ENCODE measurements at places on chromosomes 12 and 14.

GRCh38 chr12:53956251-53956887 is 1.7 kb downstream of the HOXC12 start:
- DNase-seq: no peak

GRCh38 chr14:36652542-36653201 is 9.0 kb upstream of the PAX9 start:
- DNase-seq: no peak

- DNase-seq: no peak
These were observed 253.7 kb downstream of the SNAPC1 start for GRCh38 chr14:62015945-62016344.

- DNase-seq: no peak
These were observed at the start of gene GALNT16 for GRCh38 chr14:69259527-69260189. GALNT16 (plus strand) TSS chr14:69260158; CDS start chr14:69260291, 133 bp downstream.

- DNase-seq: no peak
These were observed 63.8 kb downstream of the TNFAIP2 start for GRCh38 chr14:103186909-103187586.

DNA sequence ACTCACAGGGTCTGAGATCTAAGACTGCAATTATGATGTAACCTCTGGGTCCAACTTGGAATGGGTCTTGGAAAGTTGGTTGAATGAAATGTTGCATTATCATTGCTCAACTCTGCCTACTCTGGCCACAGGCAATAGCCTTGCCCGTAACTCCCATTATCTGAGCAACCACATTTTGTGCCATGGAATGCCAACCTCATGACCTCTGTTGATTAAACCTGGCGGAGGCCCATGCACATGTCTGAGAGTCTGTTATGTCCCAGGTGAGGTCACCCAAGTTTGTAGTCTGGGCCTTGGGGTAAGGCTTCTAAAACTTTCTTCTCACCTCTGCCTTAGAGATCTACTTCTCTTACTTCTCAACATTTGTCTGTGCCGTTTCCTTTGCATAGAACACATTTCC is 140.9 kb downstream of the TBX5 start:
- DNase-seq: no peak

GRCh38 chr14:21543963-21544362 is 17.8 kb upstream of the SALL2 start:
- DNase-seq: no peak

DNA sequence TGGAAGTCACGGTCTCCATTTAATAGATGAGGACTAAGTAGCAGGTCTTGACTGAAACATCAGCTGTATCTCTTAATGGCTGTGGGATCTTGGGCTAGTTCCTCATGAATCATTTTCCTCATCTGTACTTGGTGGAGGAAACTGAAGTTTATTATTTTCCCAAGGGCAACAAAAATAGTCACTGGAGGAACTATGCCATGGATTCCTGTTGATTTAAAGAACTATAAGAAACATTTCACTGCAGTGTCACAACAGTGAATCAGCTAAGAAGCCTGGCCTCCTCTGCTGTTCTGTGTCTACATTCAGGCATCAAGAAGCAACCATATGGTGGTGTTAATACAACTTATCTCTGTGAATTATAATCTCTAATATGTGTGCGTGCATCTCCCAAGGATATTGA is 200.5 kb downstream of the STXBP6 start:
- DNase-seq: no peak

- no peak for DNase-seq
These were observed 68.9 kb downstream of the ZNF641 start for GRCh38 chr12:48281811-48282210.

GRCh38 chr14:69654116-69654515 is 42.7 kb downstream of the SUSD6 start:
- DNase-seq: no peak

GRCh38 chr12:45379261-45379660 is 163.4 kb downstream of the ANO6 start:
- no peak for DNase-seq

Measured in CD4-positive, alpha-beta T cell treated with Interleukin-12 subunit alpha and Interleukin-12 subunit beta, for 1 hour (primary cell).